Activated CD8-positive, alpha-beta memory T cell treated with anti-CD3 and anti-CD28 coated beads for 4 hours (primary cell): ENCODE measurements at places on chromosomes 4 and X.

GRCh38 chr4:60657807-60658206 lies 542.3 kb upstream of the ADGRL3 start:
- DNase-seq = no peak

- no peak for DNase-seq
Observed at GRCh38 chr4:172489861-172490260, 676.7 kb downstream of the GALNTL6 start.

- DNase-seq = no peak
Observed at GRCh38 chr4:149987330-149988086, 90.7 kb upstream of the DCLK2 start.

DNA sequence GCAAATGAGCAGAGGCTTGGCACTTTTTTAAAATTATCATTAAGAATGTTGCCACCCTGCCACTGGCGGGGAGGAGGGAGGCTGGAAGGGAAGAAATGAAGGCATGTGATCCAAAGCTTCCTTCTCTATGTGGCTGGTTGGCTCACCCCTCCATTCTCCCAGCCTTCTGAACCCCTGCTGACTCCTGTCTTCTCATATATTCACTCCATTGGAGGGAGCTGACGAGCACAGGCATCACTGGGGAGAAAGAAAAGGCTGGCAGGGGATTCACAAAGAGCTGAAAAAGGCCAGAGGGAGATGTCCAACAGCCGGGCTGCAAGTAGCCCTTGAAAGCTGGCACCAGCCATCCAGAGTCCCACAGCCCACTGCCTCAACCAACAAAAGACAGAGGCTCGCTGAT lies 495.6 kb downstream of the BCOR start:
- no peak for DNase-seq

GRCh38 chr4:26085551-26085950 lies 171.5 kb downstream of the SMIM20 start:
- DNase-seq = no peak

DNA sequence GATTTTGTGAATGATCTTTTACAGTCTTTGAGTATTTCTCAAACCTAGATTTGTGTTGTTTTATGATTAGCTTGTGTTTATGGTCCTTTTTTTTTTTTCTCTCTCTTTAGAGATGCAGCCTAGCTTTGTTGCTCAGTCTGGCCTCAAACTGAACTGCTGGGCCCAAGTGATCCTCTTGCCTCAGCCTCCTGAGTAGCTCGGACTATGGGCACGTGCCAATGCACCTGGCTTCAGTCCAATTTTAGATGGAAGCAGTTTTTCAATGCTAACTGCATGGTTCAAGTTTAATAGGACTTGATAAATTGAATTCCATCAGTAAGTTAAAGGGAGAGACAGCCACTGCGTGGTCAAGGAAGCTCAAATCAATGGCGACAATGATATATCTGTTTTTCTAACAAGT lies 3.8 kb upstream of the FGG start:
- no peak for DNase-seq

DNA sequence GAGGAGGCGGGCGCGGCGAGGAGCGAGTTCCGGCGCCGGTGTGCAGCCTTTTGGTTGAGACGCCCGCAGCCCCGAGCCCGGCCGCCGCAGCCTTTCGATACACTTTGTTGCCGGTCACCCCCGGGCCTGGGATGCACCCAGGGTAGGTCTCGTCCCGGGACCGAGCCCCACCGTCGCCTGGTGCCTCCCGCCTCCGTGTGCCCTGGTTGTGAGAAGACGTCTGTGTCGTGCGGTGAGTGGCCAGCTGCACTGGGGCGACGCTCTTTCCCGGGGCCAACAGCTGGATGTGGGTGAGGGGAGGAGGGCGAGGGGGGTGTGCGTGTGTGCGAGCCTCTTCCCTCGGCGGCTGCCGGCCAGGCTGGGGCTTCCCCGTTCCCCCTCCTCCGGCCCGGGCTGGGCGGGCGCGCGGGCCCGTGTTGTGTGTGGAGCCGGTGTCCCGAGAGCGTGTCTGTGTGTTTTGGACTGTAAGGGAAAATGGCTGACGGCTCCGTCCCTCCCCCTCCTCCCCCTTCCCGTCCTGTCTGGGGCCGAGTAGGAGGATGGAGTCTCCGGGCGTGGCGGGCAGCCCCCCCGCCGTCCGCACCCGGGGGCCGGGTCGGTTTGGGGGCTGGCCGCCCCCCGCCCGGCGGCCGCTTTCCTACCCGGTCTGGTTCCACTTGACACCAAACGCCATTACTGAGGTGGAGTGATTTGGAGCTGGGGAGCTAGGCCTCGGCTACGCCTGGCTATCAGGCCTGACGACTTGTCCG lies 807 bp downstream of the USP9X start:
- peak; percentile 8 for DNase-seq

GRCh38 chrX:117834076-117834475 lies 282.5 kb downstream of the KLHL13 start:
- DNase-seq = no peak

DNA sequence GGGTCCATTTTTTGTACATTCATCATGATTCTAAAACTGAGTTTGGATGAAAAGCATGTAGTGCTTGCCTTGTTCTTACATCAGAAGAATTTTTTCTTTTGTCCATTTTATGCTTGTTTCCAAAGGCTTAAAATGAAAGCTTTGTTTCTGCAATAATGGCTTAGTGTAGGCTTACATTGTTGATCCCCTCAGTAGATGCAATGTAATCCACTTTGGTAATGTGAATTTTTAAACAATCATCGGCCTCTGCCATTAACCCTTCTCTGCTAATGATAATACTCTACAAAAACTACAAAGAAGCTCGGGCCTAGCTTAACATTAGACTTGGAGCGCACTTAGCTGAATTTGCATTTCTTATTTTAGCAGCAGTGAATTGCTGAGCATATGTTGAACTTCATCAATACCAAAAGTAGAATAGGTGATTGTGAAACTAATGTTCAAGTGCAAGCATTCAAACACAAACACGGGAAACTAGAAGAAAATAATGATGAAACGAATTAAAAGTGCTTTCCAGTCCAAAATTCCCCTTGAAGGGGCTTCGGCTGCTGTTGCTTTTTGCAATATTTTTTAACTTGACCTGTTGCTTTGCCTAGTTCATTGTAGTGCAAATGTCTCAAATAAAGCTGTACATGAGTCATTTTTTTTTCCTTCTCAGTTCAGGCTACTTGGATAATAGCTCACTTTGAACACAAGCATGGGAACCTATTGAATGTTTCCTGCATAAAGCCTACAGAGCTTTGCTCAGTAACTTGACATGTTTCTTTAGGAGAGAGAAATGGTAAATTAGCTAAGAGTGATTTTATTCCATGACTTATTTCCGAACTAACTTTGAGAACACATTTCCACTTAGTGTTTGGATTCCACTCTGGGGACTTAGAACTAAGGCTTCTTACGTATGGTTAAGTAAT lies 66.5 kb downstream of the SLIT2 start:
- DNase-seq = no peak

- no peak for DNase-seq
Observed at GRCh38 chr4:92421920-92422319, 118.2 kb downstream of the GRID2 start.
